ENCODE measurements at places on chromosomes 7 and 10. TPM values are rescaled to one million over a fixed set of nuclear protein-coding genes. Genes with fewer than 3 reads are reported as not detected.

Gene ATRNL1
- 61.3 TPM for total RNA-seq

Gene SYT15B
- 1.2 TPM for total RNA-seq

Gene PPP1R3A
- 1.4 TPM for total RNA-seq

Gene C10orf67
- total RNA-seq = 3.0 TPM

Gene SRGN
- total RNA-seq = 35.8 TPM

Gene LYZL2
- 48.7 TPM for total RNA-seq

Gene EGFR
- 45.0 TPM for total RNA-seq

Gene SH2D4B
- 0.55 TPM for total RNA-seq

Gene CCDC126
- total RNA-seq = 32.0 TPM

Gene GNAT3
- not detected for total RNA-seq

Gene TWIST1
- total RNA-seq = 11.7 TPM

Gene AZGP1
- total RNA-seq = 81.2 TPM

Gene TMEM236
- 0.43 TPM for total RNA-seq

Gene ADAM12
- total RNA-seq = 6.1 TPM

Gene CCL24
- total RNA-seq = not detected

Gene IL6
- total RNA-seq = not detected

Gene ZCCHC24
- 31.3 TPM for total RNA-seq

Gene GBX1
- total RNA-seq = 2.9 TPM

Gene MPP7
- total RNA-seq = 9.7 TPM

Gene XPNPEP1
- total RNA-seq = 118 TPM

Gene NUPR2
- total RNA-seq = 785 TPM

Gene TUBGCP2
- 101 TPM for total RNA-seq
